ENCODE measurements at places on chromosomes 3 and 15. TPM values are rescaled to one million over a fixed set of nuclear protein-coding genes. Genes with fewer than 3 reads are reported as not detected.

PPARG gene
- total RNA-seq: 201 TPM

CORO2B gene
- total RNA-seq: 18.8 TPM

PRR20G gene
- not detected for total RNA-seq

DUT gene
- total RNA-seq: 50.3 TPM

IGF2BP2 gene
- 13.2 TPM for total RNA-seq

SPATA12 gene
- not detected for total RNA-seq

LRTM1 gene
- total RNA-seq: not detected

DGKG gene
- total RNA-seq: 5.8 TPM

ZNF502 gene
- total RNA-seq: 7.1 TPM

SUCNR1 gene
- 1.1 TPM for total RNA-seq

ADGRG7 gene
- total RNA-seq: not detected

EEF1AKMT4 gene
- total RNA-seq: 1.7 TPM

LYSMD2 gene
- 8.9 TPM for total RNA-seq

HHATL gene
- total RNA-seq: not detected

DUOX2 gene
- 0.47 TPM for total RNA-seq

CHRFAM7A gene
- total RNA-seq: 3.1 TPM

RYR3 gene
- total RNA-seq: 7.5 TPM

KLF15 gene
- total RNA-seq: 64.6 TPM

CD200 gene
- total RNA-seq: 59.1 TPM

EBLN2 gene
- total RNA-seq: 9.0 TPM

NOX5 gene
- 0.56 TPM for total RNA-seq

GOLGA6A gene
- not detected for total RNA-seq

C3orf70 gene
- 2.8 TPM for total RNA-seq

MESP2 gene
- not detected for total RNA-seq

STAC gene
- total RNA-seq: 0.28 TPM

CD80 gene
- 0.50 TPM for total RNA-seq

TSPAN3 gene
- total RNA-seq: 1,125 TPM

PLCL2 gene
- 10.8 TPM for total RNA-seq

RIOX2 gene
- 42.4 TPM for total RNA-seq

UBE2E1 gene
- total RNA-seq: 91.5 TPM

CRABP1 gene
- total RNA-seq: not detected

CHRD gene
- 12.2 TPM for total RNA-seq

ZMYND10 gene
- 0.32 TPM for total RNA-seq

PCOLCE2 gene
- 197 TPM for total RNA-seq
